NCI-H2029 (cell line): ENCODE measurements at places on chromosomes 7 and 10.

DNA sequence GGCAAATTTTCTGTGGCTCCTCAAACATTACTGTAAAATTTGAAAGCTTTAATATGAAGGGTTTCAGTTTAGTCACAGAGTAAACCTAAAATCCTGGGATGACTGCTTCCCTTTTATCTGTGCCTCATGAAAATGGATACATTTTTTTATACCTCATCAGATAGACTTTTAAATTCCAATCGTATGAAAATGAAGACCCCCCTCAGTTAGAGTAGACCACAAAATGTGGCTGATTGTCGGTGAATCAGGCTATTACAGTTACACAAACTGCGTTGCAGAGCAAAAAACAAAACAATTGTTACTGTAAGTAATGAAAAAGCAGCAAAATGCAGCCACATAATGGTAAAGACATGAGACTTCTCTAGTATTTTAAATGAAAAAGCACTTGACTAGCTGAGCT, 296.2 kb downstream of the CNTNAP2 start:
- DNase-seq, result no peak

- no peak for DNase-seq
Observed at GRCh38 chr7:143507534-143508055, 29.9 kb downstream of the TAS2R41 start.

DNA sequence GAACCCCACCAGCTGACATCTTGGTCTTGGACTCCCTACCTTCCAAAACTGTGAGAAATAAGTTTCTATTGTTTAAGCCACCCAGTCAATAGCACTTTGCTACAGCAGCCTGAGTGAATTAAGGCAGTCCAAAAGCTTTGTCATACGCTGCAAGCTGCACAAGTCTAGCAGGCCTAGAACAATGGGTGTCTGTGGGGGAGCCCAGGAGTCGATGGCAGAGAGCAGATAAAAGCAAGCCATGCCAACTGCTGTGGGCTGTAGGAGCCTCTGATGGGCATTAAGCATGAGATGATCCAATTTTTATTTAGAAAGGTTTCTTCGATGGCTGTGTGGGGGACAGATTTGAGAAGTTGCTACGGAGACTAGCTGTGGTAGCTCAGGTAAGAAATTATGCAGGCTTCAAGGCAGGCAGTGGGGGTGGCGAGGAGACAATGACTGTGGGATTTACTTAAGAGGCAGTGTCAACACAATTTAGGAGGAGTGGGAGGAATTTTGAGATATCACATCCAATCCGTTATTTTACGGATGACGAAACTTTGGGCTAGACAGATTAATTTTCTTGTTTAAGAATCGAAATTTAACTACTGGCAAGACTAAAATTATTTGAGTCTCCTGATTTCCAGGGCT, 110.4 kb downstream of the NRCAM start:
- DNase-seq, result no peak

GRCh38 chr10:127776816-127777215, 39.8 kb downstream of the FOXI2 start:
- DNase-seq, result no peak

DNA sequence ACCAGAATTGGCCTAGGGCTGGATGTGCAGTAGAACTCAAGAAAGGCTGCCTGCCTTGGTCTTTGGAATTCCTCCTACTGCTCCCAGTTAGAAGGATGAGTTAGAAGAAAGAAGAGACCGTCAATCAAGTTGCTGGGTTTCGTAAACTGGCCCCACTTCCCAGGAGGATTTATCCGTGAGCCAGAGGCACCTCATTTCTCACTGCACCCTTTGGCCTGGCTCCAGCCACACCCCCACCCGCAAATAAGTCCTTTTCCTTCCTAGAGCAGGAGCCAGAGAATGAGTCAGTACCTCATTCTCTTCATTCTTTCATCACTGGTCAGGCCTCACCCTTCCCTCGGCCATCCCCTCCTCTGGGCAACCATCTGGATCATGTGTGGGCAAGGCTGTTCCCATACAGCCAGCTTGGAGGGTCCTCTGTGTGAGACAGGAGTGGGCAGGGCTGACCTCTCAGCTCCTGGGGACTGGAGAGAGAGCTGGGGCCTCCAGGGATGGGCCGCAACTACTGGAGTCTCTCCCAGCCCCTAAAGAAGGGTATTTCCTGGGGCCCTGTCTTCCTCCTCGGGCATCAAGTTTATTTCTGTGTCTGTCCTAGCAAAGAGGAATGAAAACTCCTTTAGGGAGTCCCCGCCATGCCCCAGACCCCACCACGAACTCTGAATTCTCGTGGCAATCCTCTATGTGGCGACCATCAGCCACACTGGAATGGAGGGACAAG, 87.2 kb upstream of the DUSP5 start:
- DNase-seq, result no peak

GRCh38 chr10:670038-670437, 19.4 kb downstream of the DIP2C start:
- no peak for DNase-seq

GRCh38 chr10:100377830-100378229, 30.8 kb downstream of the SCD start:
- DNase-seq, result no peak

GRCh38 chr10:75546004-75546403, 114.6 kb downstream of the LRMDA start:
- DNase-seq, result no peak

DNA sequence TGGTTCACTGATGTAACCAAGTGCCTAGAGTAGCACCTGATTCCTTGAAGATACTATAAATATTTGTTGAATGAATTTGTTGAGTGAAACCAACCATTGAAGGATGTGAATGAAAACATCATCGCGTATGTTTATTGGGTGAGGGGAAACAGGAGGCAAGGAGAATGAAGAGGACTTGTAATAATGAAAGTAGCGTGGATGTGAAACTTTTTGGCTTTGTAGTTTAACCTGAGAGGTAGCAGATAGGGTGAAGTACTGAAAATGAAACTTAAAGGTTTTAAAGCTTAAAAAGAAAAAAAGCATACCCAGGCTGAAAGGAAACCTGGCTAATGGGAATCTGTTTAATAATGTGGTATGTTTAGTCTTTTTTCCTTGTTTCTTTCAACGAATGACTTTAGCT, 5.2 kb downstream of the CCNY start:
- no peak for DNase-seq

DNA sequence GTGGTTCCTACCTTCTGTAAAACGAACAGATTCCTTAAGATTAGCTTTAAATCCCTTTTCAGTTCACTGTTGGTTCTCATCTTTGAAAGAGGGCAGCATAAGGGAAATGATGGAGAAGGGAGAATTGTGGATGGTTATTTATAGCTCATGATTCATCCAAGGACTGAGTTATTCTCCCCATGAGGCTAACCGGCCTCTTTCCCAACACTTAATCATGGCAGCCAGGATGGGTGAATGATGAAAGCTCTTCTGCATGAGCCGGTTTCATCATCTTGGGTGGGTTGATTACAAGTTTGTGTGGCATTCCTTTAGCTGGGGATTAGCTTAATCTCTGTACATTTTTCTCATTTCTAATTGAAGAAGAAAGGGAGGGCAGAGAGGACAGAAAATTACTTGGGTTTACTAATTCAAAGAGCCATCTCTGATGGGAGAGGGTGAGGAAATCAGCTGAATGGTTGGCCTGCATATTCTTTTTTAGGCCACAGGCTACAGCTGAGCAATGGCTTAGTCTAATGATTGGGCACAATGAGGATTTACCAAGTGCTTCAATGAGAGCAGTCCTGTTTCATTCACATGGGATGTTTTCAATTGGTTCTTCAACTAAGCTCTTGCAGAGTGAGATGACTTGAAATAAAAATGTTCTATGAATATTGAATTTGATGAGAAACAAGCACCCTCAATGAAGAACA, 250.0 kb downstream of the BMPER start:
- no peak for DNase-seq

DNA sequence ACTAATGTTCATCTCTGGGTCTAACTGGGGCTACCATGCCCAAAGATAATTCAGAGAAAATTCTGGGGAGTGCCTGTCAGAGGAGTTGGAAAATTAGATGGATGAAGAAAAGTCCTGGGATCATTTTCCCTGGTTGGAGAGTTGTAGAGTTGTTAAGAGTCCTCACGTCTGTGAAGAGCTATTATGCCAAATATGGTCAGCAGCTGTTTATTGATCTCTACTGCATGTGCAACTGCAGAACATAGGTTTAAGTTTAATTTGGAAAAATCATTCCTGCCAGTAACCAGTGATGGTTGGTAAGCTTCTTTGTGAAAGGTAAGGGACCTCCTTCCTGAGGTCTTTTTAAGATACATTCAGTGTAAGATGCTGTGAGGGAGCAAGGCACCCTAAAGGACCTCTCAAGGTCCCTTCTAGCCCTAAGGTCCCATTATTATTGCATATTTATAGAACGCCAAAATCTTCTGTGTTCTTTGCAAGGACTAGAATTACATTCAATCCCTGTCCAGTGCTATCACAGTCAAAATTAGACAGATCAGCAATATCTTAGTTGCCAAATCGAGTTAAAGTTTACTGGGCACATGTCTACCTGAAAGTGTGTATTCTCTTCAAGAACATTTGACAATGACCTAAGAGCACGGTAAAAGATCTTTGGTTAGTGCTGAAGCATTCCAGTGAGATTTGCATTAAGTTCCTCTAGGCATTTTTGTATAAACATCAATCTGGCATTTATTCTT, 62.7 kb downstream of the VTI1A start:
- DNase-seq, result no peak

DNA sequence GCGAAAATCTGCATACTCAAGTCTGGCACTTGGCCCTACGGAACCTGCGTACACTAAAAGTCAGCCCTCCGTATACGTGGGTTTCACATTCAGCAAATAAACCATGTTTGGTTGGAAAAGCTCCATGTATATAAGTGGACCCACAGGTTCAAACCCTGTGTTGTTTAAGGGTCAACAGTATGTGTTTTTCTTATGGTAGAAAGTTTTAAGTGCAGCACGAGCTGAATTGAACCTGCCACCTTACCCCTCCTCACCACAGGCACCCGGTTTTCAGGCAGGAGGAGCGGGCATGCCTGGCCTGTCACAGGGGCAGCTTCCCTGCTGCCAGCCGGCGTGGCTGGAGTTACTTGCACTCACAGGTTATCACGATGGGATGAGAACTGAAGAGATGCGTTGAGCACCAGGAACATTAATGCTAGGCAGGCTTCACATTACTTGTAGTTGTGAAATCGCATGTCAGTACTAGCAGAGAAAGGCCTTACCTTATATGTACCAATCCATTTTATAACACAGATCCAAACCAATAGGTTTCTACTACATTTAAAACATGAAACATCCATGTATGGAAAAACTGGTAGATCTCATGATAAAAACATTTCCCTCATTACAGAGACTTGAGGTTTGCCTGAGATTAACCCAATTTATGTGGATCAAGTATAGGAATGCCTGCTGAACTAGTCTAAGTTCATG, 12.9 kb downstream of the INSIG1 start:
- no peak for DNase-seq

DNA sequence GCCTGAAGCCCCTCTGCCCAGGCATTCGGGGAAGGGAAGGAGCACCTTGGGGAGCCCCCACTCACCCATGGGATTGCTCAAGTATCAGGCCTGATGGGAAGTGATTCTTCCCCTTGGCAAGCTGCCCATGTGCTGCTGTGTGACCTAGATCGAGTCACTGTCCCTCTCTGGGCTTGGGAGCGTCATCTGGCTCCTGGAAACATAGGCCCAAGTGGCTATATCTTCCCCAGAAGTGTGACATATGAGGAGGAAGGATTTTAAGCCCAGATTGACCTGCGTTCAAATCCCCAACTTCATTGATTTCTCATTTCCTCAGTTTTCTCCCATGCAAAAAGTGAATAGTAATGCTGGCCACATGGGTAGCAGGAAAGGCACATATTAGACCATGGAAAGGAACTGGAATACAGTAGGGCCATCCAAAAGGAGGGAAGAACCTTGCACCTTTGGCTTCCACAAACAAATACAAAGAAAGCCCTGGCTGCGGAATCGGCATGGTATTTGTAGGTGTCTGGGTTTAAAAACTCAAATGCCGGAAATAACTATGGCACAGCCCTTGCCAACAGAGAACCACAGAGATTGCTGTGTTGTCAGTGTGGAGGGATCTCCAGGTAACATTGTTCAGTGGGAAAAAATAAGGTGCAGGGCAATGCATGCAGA, 169.5 kb upstream of the ZMIZ1 start:
- no peak for DNase-seq

DNA sequence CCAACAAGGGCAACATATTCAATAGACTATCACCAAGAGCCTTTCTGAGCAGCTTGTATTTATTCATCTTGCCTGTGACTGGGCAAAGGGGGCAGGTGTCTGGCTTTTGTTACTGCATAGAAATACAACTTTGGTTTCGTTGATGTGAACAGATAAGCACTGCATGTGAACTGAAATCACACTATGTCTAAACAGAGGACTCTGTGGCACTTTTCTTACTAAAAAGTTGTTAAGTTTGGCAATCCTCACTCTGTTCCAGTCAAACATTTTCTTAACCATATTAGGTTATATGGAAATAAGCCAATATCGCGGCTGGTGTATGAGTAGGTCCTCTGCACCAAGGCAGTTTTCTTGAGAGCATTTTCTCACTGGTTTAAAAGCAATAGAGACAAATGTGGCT, 48.5 kb downstream of the CALD1 start:
- DNase-seq, result no peak

GRCh38 chr7:101744588-101744987, 72.8 kb upstream of the CUX1 start:
- DNase-seq, result no peak

- no peak for DNase-seq
Observed at GRCh38 chr10:22620140-22620857, 94.1 kb downstream of the PIP4K2A start.
